Activated naive CD8-positive, alpha-beta T cell treated with anti-CD3 and anti-CD28 coated beads, Interleukin-2, amount 50 U/mL, for 24 hours (primary cell): ENCODE measurements at places on chromosomes 12 and 14.
A peak's percentile ranks its signal among the peaks of the same experiment; 100 is the strongest.

DNA sequence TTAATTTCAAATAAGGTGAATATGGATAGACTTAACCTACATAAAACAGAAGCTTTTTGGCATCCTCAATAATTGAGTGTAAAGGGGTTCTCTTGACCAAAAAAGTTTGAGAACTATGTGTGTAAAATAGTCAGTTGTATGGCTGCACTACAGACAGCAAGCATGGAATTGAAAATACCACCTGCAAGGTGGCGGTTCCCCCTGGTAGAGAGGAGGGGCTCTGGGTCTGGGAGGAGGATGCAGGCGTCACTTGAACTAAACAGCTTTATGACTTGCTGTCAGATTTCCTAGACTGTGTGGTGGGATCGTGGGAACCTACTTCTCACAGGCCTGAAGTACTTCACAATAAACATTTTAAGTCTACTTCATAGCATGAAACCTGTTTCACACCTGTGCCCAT is 6.3 kb downstream of the EVL start:
- peaks cover 35% of the 10 kb centered on the region for H3K36me3 ChIP-seq
- H3K27ac ChIP-seq = peak overlapping the region; percentile 98
- H3K27me3 ChIP-seq = no peaks in the 10 kb centered on the region
- H3K4me1 ChIP-seq = peaks cover 97% of the 10 kb centered on the region
- no peak for DNase-seq

DNA sequence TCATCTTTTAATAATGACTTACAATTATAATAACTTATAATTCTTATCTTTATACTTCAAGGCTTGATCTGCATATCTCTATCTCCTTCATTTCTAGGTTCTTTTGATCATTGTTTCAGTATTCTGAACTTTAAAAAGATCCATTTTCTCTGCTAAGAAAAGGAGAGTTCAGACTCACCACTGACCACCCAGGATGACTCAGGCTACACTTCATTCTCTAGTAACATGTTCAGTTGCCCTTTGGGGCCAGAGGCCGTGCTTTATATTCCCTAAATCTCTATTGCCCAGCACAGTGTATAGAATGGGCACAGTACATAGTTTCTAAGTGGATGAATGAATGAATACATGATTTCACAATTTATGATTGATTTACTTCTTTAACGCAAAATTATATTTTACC is 268.7 kb downstream of the AKAP6 start:
- peaks cover under 1% of the 10 kb centered on the region for H3K27me3 ChIP-seq
- H3K36me3 ChIP-seq = no peaks in the 10 kb centered on the region
- no peak overlapping the region for H3K27ac ChIP-seq

DNA sequence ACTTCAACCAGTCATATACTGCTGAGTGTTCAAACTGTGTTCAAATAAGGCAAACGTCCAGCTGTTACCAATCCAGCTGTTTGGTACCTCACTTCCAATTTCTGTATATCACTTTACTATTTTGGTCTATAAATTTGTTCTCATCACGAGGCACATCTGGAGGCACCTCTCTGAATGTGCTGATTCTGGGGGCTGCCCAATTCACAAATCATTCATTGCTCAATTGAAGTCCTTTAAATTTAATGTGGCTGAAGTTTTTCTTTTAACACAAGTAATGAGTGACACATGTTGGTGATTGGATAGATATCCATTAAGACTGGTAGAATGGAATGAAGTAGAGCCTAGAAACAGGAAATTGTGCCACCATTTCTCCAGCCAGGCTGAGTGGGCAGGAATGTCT is 617.0 kb upstream of the TMEM132C start:
- no peak overlapping the region for H3K27ac ChIP-seq
- no peak overlapping the region for H3K4me3 ChIP-seq
- no peak for DNase-seq
- no peaks in the 10 kb centered on the region for H3K4me1 ChIP-seq
- H3K36me3 ChIP-seq = no peaks in the 10 kb centered on the region

- H3K27me3 ChIP-seq = peaks cover 7% of the 10 kb centered on the region
- no peaks in the 10 kb centered on the region for H3K4me1 ChIP-seq
- no peak overlapping the region for H3K27ac ChIP-seq
- no peak for DNase-seq
Observed at GRCh38 chr12:107277855-107278254, 184.5 kb upstream of the CRY1 start.

- no peak overlapping the region for H3K4me3 ChIP-seq
- no peak overlapping the region for H3K27ac ChIP-seq
- H3K4me1 ChIP-seq = no peaks in the 10 kb centered on the region
Observed at GRCh38 chr12:96862326-96862725, 44.7 kb upstream of the NEDD1 start.

DNA sequence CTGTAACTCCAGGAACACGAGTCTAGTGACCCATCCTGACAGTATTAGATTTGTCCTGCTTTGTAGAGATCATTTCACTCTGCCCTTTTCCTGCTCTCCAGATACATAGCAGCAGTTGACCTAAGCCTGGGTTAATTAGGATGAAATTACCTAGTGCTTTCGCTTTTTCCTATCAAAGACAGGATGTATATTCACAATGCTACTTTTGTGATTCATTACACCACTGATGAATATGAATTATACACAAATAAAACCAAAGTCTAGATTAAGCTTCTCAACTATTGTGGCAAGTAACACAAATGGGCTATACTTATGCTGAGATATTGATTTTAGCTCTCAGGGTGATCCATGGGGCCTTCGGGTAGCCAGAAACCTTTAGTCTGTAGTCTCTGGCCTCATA is 17.9 kb downstream of the CERS5 start:
- DNase-seq = no peak
- H3K4me1 ChIP-seq = peaks cover 25% of the 10 kb centered on the region
- no peak overlapping the region for H3K4me3 ChIP-seq
- no peaks in the 10 kb centered on the region for H3K27me3 ChIP-seq
- peak overlapping the region; percentile 18 for H3K27ac ChIP-seq

- no peak for DNase-seq
- peaks cover 5% of the 10 kb centered on the region for H3K36me3 ChIP-seq
- H3K27me3 ChIP-seq = no peaks in the 10 kb centered on the region
- H3K4me1 ChIP-seq = peaks cover 67% of the 10 kb centered on the region
- no peak overlapping the region for H3K4me3 ChIP-seq
Observed at GRCh38 chr14:50528000-50528399, 4.4 kb downstream of the MAP4K5 start.

DNA sequence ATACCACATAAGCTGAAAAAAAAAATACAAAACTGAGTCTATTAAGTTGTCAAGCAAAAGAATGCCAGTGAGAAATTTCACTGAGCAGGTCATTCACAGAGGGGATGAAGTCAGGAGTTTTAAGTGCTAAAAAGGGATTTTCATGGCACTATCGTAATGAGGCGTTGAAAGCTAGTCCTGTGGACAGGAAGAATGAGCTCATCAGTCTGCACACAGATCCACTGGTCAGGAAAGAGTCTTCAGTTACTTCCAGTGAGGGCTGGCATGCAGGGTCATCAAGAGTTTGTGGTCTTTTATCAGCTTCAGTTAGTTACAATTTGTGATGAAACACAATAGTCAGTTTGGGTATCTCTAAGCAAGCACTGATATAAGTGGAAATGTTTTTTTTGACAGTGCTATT is 88.1 kb upstream of the WSCD2 start:
- no peak for DNase-seq
- H3K4me3 ChIP-seq = no peak overlapping the region
- peaks cover 7% of the 10 kb centered on the region for H3K27me3 ChIP-seq
- H3K36me3 ChIP-seq = no peaks in the 10 kb centered on the region

- H3K4me1 ChIP-seq = peaks cover 5% of the 10 kb centered on the region
- peaks cover 31% of the 10 kb centered on the region for H3K27me3 ChIP-seq
- H3K36me3 ChIP-seq = no peaks in the 10 kb centered on the region
- no peak for DNase-seq
- no peak overlapping the region for H3K27ac ChIP-seq
- H3K4me3 ChIP-seq = no peak overlapping the region
Observed at GRCh38 chr14:30869551-30870155, 4.7 kb upstream of the COCH start.

GRCh38 chr12:15709551-15709950 is 79.6 kb downstream of the EPS8 start:
- H3K4me3 ChIP-seq = no peak overlapping the region
- no peaks in the 10 kb centered on the region for H3K36me3 ChIP-seq
- no peak overlapping the region for H3K27ac ChIP-seq
- no peaks in the 10 kb centered on the region for H3K4me1 ChIP-seq

DNA sequence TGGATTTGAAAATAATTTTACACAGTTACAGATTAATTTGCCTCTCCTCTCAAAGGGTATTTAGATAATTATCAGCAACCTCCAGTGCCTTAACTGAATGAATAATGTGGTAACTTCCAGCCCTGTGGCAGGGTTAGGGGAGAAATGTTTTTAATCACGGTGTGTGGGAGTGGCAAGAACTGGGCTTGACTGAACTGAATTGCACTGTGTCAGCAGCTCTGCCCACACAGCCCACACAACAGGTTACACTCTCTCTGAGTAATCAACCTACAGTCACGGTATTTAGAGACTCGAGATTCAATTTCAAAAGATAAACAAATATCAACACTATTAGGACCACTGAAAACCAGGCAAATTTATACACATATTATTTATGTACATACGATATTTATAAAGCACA is 198.5 kb downstream of the KCNC2 start:
- no peaks in the 10 kb centered on the region for H3K27me3 ChIP-seq
- H3K36me3 ChIP-seq = peaks cover 2% of the 10 kb centered on the region
- no peak for DNase-seq

GRCh38 chr12:13229504-13229903 is 33.0 kb downstream of the EMP1 start:
- H3K27me3 ChIP-seq = peaks cover 17% of the 10 kb centered on the region
- H3K4me3 ChIP-seq = no peak overlapping the region
- no peaks in the 10 kb centered on the region for H3K4me1 ChIP-seq
- DNase-seq = no peak

DNA sequence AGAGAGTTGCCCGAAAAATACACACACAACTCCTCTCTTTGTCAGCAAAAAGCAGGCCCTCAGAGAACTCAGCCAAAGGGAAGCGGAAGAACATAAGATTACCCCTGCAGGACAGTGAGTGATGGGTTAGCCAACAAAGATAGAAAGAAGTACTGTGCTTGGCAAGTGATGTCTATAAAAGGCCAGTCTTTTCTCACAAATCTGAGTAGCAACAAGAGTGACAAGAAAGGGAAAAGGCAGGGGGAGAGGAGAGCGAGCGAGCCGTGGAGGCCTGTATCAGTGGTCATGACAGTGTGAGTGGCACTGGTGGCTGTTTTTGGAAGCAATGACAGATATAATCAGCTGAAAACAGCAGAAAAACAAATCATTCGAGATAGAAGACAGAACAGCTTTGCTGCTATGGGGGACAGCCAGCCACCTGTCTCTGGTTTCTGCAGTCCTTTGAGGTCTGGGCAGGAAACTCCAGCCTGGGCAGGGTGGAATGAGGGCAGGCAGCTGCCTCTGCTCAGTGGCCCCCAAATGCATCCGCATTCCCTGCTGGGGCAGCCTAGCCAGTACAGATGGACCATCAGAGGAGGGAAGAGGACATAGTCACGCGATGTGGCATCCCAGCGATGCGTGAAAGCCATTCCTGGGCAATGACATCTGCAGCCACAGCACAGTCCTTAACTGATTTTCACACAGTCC is 74.7 kb downstream of the TRIM9 start:
- no peak for DNase-seq
- H3K27ac ChIP-seq = no peak overlapping the region
- H3K4me1 ChIP-seq = no peaks in the 10 kb centered on the region

GRCh38 chr14:100588671-100589070 is 1.5 kb upstream of the BEGAIN start:
- peaks cover 29% of the 10 kb centered on the region for H3K27me3 ChIP-seq
- H3K4me1 ChIP-seq = no peaks in the 10 kb centered on the region
- no peak for DNase-seq
- no peak overlapping the region for H3K27ac ChIP-seq
- peak overlapping the region; percentile 14 for H3K4me3 ChIP-seq

DNA sequence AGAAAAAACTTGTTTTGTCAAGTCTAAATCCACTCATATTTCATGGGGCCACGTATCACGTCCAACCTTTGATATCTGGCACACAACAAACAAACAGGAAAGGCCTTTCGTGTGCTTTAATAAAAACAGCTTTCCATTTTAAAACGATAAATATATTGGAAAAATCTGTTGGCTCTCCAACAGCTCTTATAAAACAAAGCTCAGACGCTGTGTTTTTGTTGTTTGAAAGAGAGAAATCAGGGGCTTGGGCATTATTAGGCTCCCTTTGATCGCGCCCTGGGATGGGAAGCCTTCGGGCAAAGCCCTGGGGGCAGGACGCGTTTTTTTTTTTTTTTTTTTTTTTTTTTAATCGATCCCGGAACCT is 429 bp upstream of the PLEKHA5 start:
- H3K4me3 ChIP-seq = peak overlapping the region; percentile 74
- H3K4me1 ChIP-seq = peaks cover 19% of the 10 kb centered on the region
- H3K27ac ChIP-seq = no peak overlapping the region
